GM12891 (cell line): ENCODE measurements at places on chromosomes 1 and 21.

DNA sequence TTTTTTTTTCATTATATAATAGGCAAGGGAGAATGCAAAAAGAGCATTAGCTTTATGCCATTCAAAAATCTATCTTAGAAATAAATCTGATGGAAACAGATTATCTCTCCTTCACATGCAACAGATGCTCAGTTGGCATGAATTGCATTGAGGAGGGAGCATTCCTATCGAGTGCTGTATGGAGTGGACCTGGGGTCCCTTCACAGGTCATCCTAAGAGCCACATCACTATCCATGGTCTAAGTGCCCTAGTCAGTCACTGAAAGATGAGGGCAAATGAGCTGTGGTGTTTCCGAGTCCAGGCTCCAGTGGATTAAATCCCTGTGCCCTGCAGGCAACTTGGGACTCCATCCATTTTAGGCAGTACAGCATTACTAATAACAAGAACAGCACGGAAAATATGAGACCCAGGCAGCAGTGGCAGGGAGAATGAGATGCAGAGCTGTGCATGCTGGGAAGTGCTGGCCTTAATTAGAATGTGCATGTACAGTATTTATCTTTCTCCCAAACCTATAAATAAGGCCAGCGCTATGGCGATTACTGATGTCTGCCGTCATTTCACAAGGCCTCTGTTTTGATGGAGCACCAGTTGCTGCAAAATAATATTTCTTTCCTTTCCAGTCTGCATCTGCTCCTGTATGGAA is 512.3 kb upstream of the PLXNA2 start:
- DNase-seq = no peak

DNA sequence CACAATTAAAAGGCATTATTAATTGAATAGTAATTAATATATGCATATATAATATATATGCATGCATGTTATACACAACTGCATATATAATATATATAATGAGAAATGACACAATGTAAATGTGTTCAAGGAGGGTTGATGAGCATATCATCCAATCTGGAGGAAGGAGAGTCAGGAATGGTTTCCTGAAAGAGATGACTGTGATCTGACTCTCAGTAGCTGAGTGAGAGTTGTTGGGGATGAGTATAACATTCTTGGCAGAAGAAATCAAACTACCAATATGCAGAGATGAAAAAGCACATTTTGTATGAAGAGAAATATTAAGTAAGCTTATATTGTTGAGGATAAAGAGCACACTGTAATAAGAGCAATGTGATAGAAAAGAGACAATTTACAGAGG is 37.3 kb downstream of the F13B start:
- no peak for DNase-seq

DNA sequence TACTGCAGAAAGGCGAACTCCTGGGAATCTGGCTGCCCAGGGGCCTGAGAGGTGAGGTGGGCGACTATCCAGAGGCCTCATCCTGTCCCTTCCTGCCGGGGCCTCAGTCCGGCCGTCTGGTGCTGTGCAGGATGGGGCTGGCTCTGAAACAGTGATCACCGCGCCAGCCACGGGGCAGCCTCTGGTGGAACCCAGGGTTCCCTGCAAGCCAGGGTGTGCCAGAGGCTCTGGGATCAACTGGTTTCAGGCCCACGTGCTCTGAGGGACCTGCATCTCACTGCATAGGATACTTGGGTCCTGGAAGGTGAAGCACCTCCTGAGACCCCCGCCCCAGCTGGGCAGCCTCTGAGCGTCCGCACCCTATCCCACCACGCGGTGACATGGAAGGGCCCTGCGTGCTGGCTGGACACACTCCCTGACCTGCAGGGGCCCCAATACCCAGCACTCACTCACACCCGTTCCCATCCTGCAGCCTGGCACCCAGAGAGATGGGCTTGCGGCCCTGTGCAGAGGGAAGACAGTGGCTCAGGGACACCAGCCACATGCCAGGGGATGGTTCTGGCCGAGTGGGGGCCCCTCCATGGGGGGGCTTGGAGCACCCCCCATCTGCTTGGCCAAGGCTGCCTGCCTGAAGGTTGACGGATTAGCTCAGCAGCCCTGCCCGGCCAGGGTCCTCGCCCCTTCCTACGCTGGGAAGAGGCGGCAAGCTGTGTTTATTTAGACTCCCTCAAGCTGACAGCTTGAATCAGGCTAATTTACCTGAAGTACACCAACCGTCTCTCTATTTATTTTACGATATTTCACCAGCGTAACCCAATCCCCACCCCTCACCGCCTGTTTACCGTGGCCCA is 64.3 kb upstream of the TTC34 start:
- DNase-seq = no peak

DNA sequence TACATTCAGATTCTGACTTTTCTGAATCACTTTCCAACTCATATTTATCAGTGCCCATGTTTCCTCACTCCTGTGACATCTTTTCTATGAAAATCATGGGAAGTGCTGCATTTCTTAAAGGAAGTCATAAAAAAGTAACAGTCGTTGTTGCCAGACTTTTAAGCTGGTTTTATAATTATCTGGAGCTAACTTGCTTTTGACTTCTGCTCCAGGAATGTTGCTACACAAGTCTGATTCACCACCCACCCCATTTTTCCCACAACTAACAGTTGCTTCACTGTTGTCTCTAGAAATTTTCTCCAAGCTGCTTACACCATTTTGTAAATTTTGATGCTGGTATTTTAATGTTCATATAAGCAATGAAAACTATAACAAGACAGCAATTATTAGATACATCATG is 12.2 kb downstream of the FCRLB start:
- no peak for DNase-seq

- DNase-seq = no peak
These were observed 300.6 kb downstream of the ZNF326 start for GRCh38 chr1:90295534-90295933.

- no peak for DNase-seq
These were observed 251.7 kb downstream of the BRINP3 start for GRCh38 chr1:190226006-190226405.

DNA sequence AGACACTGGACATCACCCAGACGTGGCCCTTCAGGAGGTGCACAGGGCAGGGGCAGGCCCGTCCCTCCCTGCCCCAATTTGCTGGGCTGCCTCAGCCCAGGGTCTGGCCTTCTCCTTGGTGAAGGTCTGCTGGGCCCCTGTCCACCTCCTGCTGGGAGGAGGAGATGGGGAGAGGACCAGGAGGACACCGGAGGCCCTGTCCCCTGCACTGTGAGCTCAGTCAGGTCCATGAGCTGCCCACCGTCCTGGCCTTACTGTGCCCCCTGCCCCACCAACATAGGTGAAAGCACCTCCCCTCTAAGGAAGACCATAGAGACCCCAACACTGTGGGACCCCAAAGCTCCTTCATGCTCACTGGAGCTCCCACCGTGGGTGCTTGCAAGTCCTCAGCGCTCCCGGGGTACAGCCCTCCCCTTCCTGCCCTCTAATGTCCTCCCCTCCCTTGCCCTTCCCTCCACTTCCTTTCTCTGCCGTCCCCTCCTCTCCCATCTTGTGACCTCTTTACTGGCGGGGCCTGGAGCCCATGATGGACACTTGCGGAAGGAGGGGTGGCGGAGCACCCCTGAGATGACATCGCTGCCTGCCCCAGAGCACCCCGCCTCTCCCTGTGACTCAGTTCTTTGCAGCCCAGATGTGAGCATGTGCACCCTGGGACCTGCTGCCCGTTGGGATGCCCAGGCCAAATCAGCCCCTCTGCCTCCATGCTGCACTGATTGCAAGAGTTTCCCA is 4.6 kb downstream of the LRRC3 start:
- DNase-seq = no peak

DNA sequence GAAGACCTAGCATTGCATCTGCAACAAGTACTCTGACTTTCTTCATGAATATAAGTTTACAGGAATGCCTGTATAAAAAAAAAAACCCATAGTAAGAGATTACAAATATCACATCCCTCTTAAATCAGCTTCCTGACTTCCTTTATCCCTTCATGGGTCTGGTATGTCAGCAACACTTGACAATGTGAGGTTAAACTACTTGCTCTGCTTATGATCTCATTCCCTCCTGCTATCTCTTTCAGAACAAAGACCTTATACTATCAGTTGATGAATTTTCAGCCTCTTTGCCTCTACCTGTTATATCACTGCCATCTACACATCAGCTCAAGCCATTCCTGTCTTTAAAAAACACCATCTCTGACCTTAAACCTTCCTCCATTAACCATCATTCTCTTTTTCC is 130.9 kb upstream of the SAMSN1 start:
- DNase-seq = no peak

GRCh38 chr1:1068517-1069055 is 5.5 kb downstream of the RNF223 start:
- peak; percentile 63 for DNase-seq

- no peak for DNase-seq
These were observed 88.1 kb upstream of the CACYBP start for GRCh38 chr1:174911606-174912005.

- no peak for DNase-seq
These were observed 14.8 kb downstream of the HSPG2 start for GRCh38 chr1:21922090-21923013.

GRCh38 chr1:232533328-232533727 is 96.6 kb downstream of the SIPA1L2 start:
- DNase-seq = no peak

- DNase-seq = no peak
These were observed 38.7 kb upstream of the TTC34 start for GRCh38 chr1:2840036-2840809.
